EL (cell line): ENCODE measurements at places on chromosomes 1 and 21.

- no peak for DNase-seq
Observed at GRCh38 chr1:116904791-116905320, 4.9 kb upstream of the PTGFRN start.

DNA sequence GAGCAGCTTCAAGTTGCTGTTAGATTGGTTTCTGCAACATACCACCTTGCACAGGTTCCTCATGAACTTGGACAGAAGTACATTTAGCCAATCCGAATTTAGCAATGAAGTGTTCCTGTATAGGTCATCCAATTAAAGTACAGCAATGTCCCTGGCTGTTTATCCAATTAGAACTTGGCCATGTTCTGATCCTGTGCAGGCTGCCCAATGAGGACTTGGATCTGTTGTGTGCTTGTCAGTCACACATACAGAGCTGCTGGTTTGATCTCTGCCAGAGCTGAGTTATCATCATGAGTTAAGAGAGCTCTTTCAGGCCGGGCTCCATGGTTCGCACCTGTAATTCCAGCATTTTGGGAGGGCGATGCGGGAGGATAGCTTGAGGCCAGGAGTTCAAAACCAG, 22.0 kb upstream of the IFNLR1 start:
- DNase-seq: no peak

DNA sequence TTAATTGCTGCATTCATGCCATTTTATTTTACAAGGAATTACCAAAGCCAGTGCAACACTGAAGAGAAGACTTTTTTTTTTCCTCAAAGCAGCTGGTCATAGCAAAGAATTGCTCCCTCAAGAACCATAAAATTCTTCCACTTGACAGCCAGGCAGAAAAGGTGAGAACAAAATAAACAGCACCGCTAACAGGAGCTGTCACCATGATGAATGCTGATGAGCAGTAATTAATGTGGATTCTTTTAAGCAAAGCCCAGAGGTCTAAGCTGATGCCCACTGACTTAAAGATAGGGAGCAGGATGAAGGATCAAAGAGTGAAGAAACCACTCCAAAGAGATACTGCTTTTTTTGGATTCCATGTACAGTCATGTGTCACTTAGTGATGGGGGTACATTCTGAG, 428.4 kb downstream of the BRINP3 start:
- no peak for DNase-seq

GRCh38 chr1:24266398-24266941, 52.7 kb upstream of the GRHL3 start:
- DNase-seq: peak; percentile 100

GRCh38 chr1:26844424-26845196, 18.1 kb downstream of the ZDHHC18 start:
- DNase-seq: no peak

GRCh38 chr1:38197312-38198061, 150.9 kb upstream of the POU3F1 start:
- no peak for DNase-seq

DNA sequence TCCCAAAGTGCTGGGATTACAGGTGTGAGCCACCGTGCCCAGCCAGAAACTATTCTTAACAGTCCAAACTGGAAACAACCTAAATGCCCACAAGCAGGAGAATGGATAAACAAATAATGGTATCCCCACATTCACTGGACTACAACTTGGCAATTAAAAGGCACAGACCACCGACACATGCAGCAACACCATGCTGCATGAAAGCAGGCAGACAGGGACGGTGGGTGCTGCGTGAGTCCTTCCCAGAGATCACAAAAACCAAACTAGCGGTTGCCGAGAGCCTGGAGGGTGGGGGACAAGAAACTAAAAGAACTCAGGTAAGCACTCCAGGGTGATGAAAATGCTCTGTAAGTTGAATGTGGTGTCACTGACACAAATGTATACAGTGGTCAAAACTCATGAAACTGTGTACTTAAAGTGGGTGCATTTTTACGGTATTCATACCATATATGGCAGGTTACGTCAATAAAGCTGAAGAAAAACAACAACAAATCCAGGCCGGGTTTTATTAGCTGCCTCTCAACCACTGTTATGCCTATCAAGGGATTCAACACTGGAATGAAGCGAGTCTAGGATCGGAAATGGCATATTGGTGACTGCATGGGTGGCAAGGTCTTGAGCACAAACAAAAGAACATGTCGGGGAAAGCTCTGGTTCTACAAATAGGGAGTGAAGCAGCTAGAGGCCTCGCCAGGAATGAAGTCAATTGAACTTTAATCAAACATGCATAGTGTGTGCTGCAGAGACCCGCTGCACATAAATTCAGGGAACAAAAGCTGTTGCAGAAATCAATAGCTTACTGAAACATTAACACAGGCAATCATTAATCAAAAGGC, 52.4 kb downstream of the SLC45A1 start:
- no peak for DNase-seq

GRCh38 chr1:240170266-240170665, 78.6 kb downstream of the FMN2 start:
- DNase-seq: no peak

- DNase-seq: peak; percentile 62
Observed at GRCh38 chr1:165828103-165828668, 772 bp downstream of the UCK2 start.

- no peak for DNase-seq
Observed at GRCh38 chr1:1758059-1758621, 20.1 kb downstream of the NADK start.

DNA sequence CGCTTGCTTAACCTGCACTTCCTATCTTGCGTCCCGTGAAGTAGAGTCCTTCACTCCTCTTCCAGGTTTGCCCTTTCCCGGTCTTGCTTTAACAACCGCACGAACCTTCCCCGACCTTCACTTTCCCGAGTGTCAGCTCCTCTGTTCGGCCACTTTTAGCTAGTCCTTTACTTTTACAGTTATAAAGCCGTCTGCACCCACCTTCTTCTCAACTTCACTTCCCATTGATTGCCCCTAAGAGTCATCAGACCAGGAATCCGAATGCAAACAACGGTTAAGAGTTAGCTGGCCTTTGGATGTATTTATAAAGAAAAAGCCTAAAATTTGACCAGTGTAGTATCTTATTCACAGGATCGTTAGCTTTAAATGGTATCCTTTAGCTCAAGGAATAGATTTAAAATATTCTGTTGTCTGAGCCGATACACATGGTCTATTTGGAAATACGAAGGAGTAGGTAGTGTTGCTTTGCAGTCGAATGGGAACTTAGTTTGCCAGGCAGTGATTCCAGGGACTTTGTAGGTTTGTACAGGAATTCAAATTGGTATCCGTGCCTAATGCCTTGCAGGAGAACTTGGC, 1.4 kb downstream of the PPP2R5A start:
- DNase-seq: peak; percentile 30

DNA sequence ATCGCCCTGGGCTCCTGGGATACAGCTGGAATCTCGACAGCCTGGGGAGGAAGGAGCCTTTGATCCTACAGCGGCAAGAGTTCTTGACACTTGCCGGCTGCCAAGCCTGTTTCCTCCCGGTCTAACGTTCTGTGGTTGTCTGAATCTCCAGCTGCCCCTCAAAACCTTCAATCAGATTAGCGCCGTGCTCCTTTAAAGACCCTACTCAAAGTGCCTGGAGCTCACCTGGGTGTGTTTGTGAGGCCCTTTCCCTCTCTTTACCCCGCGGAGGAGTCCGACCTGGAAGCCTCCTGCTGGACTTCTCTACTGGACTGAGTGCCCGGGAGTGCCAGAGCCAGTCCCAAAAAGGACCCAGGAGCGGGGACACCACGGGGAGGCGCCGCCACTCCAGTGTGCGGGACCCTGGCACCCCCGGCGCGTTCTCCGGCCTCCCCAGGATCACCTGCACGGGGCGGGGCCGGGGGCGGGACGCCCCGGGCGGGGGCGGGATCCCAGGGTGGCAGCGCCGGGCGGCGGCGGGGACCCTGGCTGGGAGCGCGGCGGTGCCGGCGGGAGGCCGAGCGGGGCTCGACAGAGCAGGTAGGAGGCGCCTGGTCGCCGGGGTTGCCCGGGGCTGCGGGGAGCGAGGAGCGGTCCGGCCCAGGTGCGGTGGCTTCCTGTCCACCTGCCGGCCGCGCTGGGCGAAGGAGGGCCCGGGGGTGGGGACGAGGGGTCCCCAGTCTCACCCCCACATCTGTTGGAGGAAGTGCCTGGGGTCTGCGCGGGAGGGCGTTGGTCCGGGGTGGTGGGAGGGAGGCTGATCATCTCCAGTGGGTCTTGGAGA, at the start of gene NCMAP:
TSS of gene NCMAP (plus strand) at position 497 of the 823 bp plus-strand sequence. CDS start 39,344 bp downstream, outside the sequence.
- DNase-seq: no peak

GRCh38 chr1:176167210-176167609, 39.9 kb downstream of the COP1 start:
- DNase-seq: no peak
